Caco-2 (cell line): ENCODE measurements at places on chromosomes 2 and 18.

GRCh38 chr2:202017940-202018339 is 15.7 kb upstream of the FZD7 start:
- no peak for DNase-seq

GRCh38 chr2:147398996-147399395 is 445.8 kb upstream of the ACVR2A start:
- DNase-seq: peak; percentile 42

GRCh38 chr2:108222261-108222660 is 17.5 kb upstream of the SULT1C3 start:
- no peak for DNase-seq

- no peak for DNase-seq
Measured at GRCh38 chr2:20589975-20590703, 60.8 kb downstream of the HS1BP3 start.

- DNase-seq: no peak
Measured at GRCh38 chr2:219645631-219646527, 18.4 kb downstream of the SLC4A3 start.

- no peak for DNase-seq
Measured at GRCh38 chr18:36196238-36196995, 9.1 kb downstream of the MOCOS start.

DNA sequence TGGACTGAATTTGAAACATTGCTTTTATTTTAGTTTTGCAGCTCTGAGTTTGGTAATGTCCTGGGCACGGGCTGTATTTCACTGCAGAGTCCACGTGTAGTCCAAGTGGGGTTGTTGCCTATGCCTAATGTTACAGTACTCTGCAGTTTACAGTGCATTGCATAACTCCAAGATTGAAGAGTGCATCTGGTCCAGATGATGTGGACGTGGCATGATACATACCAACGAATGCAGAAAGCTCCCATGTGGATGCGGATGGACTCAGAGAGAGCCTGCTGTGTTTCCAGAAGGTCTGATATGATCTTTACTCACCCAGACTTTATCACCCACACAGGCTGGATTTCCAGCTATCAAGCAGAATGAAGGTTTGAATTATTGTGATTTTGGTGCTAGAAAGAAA is 44.4 kb upstream of the CCDC68 start:
- DNase-seq: no peak

- DNase-seq: no peak
Measured at GRCh38 chr2:45024600-45025291, 15.5 kb upstream of the SIX2 start.

DNA sequence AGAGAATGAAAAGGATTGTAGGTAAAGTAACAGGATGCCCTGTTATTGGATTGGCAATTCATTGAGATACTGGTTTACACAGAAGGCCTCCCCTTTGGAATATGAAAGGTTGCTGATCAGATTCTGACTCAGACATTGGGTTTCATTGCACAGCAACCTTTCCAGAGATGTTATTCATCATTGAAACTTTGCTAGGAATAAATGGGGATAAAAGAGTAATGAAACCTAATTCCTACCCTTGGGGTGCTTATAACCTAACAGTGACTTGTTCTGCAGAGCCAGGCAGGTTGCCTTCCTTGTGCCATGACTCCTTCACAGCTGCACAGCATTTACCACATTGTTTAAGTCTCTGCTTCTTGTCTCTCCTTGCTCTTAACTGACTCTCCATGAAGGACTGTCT is 5.0 kb downstream of the NAB1 start:
- no peak for DNase-seq

DNA sequence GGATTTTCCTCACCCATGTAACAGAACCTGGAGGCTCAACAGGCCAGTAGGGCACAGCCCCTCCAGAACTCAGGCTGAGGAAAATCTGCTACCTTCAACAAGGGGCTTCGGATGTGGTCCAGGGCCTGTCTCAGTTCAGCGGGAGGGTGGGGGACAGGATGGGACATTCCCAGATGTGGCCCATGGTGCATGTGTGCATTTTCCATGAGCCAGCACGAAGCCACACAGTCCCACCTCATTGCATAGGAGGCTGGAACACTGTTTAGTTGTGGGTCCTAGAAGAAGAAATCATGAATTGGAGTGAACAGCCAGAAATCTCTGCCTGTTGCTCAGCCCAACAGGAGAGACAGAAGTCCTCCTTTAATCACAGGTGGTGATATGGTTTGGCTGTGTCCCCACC is 469.6 kb upstream of the MYT1L start:
- DNase-seq: no peak

- peak; percentile 10 for DNase-seq
Measured at GRCh38 chr2:223020971-223021675, 30.9 kb upstream of the KCNE4 start.

DNA sequence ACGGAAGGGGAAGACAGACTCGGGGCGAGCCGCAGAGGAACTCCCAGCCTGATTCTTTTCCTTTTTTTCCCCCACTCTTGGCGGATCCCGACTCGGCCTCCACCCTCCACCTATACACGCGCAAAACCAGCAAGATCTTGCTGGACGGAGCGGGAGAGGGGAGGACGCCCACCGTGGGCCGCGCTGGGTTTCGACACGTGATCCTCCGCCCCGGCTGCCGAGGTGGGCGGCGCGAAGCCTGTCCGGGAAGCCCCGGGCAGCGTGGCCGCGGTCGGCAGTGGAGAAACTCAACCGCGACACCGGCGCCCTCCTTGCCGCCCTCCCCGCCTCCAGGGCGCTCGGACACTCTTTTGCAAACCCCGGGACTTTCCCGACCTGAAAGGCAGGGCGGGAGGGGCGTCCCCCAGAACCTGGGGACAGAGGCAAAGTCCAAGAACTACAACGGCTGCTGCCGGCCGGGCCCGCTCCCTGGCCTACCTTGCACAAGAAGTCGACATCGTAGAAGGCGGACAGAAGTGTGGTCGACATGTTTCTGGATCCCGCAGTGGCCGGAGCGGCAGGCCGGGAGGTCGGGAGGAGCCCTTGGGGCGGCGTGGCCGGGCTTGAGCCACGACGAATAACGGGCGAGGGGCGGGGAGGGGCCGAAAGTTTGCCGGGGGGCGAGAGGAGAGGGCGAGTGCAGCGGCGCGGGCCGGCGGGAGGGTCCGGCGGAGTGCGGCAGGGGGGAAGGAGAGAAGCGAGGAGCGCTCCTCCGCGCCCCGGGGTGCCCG is 433 bp downstream of the ZFP36L2 start:
- DNase-seq: no peak

DNA sequence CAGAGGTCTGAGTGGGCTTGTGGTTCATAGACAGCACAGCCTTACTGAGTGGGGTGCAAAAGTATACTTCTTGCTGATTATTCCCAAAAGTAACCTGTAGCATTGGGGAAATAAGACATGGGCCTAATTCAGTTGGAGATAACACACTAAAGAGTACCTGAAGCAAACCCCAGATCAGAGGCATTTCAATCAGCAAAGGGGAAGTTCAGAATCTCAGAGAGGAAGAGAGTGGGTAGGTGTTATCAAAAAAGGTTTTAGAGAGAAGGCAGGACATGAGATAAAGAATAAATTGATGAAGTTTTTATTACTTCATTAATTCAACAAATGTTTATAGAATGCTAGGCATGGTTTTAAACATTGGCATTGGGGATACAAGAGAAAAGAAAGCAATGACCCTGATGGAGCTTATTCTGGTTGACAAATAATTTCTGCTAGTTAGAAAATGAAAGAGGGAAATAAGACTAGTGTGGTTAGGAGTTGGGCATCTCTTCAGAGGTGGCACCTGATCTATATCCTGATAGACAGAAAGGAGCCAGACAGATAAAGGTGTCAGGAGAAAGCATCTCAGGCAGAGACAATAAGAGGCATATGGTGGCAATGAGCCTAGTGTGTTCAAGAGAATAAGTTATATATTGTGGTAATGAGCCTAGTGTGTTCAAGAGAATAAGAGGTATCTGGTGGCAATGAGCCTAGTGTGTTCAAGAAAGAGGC is 153.8 kb upstream of the SETBP1 start:
- DNase-seq: no peak
